ENCODE measurements at places on chromosomes 6 and 20. TPM values are rescaled to one million over a fixed set of nuclear protein-coding genes. Genes with fewer than 3 reads are reported as not detected.

DNA sequence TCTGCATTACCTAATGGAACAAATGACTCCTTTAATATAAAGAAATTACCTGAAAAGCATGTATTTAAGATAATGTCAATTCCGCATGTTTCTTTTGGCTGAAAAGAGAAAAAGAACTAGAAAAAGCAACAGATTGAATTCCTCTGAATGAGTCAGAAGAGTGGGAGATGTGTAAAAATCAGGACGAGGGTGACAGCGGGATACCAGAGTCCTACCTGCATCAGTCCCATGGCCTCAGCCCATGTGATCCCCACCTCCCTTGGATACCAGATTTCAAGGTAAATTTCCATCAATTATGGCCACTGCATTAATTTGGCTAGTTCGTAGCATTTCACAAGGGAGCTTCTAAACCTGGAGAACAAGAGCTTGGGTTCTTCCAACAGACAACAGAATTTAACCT, 10.0 kb upstream of the MOXD1 start:
- H3K27me3 ChIP-seq: no peaks in the 10 kb centered on the region
- H3K27ac ChIP-seq: no peak overlapping the region
- DNase-seq: no peak

GRCh38 chr6:34955442-34955841, 66.4 kb downstream of the ANKS1A start:
- no peak for DNase-seq
- peaks cover 79% of the 10 kb centered on the region for H3K4me1 ChIP-seq
- no peak overlapping the region for H3K4me3 ChIP-seq

- no peaks in the 10 kb centered on the region for H3K27me3 ChIP-seq
- no peak overlapping the region for H3K27ac ChIP-seq
- peaks cover 11% of the 10 kb centered on the region for H3K4me1 ChIP-seq
- no peak overlapping the region for H3K4me3 ChIP-seq
Observed at GRCh38 chr6:157110607-157111006, 212.7 kb downstream of the TMEM242 start.

DNA sequence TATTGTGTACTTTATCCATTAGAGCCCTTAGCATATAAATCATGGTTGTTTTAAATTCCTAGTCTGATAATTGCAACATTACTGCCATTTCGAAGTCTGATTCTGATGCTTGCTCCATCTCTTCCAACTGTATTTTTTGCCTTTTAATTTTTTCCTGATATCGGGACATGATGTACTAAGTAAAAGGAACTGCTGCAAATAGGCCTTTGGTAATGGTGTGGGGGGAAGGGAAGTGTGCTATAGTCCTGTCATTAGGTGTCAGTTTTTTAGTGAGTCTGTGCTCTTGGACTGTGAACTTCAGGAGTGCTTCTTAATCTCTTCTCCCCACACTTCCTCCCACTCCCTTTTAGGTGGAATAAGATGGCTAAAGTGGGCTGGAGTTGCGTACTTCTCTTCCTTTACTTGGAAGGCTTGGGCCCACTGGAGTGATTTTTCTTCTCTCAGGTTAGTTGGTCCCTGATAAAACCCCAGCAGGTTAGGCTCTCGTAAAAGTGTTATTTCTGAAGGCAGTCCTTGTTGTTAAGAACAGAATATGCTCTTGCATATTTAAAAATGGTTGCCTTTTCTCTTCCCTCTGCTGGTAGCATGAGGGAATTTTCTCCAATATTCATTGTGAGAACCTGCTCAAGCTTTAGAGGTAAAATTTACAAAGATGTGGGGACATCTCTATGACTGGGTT, 18.1 kb downstream of the STXBP5 start:
- no peak overlapping the region for H3K4me3 ChIP-seq
- DNase-seq: no peak
- no peaks in the 10 kb centered on the region for H3K27me3 ChIP-seq
- H3K4me1 ChIP-seq: peaks cover 6% of the 10 kb centered on the region
- no peaks in the 10 kb centered on the region for H3K36me3 ChIP-seq

CEBPB gene
- 326 TPM for total RNA-seq

WFDC13 gene
- not detected for total RNA-seq

DNA sequence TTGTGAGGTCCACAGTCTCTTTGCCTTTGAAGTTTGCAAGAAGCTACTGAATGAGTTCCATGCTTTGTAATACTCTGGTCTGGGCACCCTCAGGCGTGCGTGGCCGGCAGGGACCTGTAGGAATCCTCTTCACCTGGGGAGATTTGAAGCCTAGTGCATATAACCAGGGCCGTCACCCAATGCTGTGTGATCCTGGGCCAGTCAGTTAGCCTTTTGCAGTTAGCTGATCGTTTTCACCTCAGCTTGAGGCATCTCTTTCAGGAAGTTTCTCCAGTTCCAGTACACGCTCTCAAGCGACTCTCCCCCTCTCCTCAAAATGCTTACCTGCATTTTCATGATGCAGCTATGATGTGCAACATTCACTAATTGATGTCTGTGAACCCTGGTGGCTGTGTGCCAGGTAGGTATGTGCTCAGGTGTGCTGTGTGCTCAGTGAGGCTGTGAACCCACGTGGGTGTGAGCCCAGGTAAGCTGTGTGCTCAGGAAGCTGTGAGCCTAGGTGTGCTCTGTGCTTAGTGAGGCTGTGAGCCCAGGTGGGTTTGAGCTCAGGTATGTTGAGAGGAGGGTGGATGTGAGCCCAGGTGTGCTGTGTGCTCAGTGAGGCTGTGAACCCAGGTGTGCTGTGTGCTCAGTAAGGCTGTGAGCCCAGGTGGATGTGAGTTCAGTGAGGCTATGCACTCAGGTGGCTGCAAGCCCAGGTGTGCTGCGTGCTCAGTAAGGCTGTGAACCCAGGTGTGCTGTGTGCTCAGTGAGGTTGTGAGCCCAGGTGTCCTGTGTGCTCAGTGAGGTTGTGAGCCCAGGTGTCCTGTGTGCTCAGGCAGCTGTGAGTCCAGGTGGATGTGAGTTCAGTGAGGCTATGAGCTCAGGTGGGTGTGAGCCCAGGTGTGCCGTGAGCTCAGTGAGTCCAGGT, 120.4 kb downstream of the PHACTR3 start:
- H3K36me3 ChIP-seq: no peaks in the 10 kb centered on the region
- DNase-seq: no peak
- H3K4me1 ChIP-seq: peaks cover 5% of the 10 kb centered on the region
- H3K27me3 ChIP-seq: peaks cover 21% of the 10 kb centered on the region

DNA sequence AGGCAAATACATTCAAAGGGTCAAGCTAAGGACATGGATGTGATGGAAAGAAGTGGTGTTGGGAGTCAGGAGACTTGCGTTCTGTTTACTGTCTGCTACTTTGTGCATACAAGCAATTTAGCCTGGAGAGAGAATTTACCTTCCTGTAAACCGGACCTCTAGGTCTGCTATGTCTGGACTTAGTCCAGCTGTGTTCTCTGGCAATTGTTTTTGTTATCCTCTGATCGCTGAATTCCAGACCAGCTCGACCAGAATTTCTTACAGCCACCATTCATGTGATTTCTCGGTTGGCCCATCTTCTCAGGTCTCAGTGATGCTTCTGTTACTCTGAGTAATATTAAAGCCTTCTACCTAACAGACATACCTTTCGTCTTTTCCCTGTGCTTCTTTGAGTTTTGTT, 75.2 kb downstream of the LRRC1 start:
- no peak overlapping the region for H3K4me3 ChIP-seq
- no peaks in the 10 kb centered on the region for H3K27me3 ChIP-seq
- DNase-seq: no peak

FHL5 gene
- 23.7 TPM for total RNA-seq

All from lower lobe of right lung (tissue), 2 donors.